ENCODE measurements at places on chromosomes 4 and X. TPM values are rescaled to one million over a fixed set of nuclear protein-coding genes. Genes with fewer than 3 reads are reported as not detected.

Gene GPR50
- total RNA-seq, result 12.2 TPM

GRCh38 chr4:48078862-48079655 is 55.0 kb downstream of the TXK start:
- DNase-seq, result no peak

DNA sequence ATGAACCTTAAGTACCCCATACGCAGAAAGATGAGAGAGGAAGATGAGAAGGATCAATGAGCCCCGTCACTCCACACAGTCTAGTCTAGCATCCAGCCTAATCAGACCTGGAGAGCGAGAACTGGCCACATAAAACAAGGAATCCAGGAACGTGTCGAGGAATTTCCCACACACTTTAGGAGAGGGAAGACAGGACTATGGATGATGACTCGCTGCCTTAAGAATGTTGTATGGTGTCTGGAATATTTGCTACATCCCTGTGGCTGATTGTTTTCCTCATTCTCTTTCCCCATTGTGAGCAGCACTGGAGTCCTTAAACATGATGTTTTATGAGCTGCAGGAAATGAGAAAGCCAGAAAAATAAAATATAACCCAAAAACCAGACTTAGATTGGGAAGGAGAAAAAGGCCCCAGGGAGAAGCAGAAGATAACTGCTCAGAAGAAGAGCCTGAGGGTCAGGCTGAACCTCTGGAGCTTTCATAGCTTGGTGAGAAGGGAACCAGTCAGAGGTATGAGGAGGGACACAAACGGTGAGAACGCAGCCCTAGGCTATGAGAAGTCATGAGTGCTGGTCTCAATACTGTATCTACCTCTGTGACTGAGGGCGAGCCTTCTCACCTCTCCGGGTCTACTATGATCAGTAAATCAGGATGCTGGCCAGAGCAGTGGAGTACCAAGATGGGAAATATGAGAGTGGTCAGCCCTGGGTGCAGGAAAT is 139.5 kb upstream of the NOCT start:
- no peak for DNase-seq

DNA sequence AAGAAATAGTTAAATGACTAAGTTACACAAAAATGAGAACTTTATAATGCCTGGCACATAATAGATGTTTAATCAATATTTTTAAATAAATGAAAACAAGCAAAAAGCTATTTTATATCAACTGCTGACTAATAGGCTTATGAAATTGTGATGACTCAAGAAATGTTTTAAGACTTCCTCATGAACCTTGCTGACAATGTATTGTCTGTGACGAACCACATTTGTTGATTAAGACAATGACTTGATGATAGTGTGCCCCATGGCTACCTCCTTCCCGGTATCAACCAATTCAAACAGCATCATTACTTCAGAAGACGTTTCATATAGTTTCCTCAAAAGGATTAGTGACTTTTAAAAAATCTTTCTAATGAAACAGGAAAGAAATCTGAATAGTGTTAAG is 7.9 kb downstream of the CXCL6 start:
- DNase-seq, result no peak

DNA sequence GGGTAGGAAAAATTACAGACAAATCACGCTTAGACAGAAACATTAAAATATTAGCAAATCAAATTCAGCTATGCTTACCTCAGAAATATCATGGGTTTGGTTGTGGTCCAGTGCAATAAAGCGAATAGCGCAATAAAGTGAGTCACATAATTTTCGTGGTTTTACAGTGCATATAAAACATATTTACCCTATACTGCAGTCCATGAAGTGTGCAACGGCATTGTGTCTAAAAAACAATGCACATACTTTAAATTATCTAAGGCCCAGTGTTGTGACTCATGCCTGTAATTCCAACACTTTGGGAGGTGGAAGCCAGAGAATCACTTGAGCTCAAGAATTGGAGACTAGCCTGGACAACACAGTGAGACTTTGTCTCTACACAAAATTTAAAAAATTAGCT is 195.7 kb upstream of the IL1RAPL1 start:
- DNase-seq, result no peak
